C1 segment of cervical spinal cord (tissue), 14 donors: ENCODE measurements at places on chromosomes 12 and 14.

- no peak for DNase-seq
Measured at GRCh38 chr12:69070319-69071090, 137.5 kb upstream of the CPM start.

DNA sequence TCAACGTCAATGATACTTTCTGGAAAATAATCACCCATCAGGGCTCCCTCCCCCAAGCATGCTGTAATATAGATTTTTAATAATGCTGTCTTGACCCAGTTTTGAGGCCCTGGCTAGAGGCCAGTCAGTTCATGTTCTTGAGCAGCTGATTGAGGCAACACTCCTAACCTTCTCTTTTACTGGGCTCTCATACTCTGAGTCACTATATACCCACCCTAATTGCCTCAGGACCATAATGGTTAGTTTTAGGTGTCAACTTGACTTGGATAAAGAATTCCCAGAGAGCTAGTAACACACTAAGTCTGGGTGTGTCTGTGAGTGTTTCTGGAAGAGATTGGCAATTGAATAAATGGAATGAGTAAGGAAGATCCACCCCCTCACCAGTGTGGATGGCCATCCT is 527.0 kb upstream of the ATP2B1 start:
- DNase-seq: no peak

DNA sequence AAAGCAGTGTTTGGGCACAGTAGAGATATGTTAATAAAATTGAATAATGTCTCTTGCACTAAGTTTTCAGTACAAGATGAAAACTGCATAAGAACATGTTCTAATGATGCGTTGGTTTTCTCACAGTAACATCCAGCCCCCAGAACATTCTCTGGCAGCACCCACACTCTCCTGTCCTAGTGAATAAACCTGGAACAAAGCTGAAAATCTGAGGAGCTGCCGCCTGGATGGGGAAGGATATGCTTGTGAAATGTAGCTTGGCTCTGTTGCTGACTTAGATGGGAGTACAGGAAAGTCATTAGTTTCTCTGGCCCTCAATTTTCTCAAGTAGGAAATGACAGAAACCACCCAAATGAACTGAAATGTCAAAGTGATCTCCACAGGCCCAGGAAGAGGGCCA is 323.8 kb downstream of the APAF1 start:
- DNase-seq: no peak

DNA sequence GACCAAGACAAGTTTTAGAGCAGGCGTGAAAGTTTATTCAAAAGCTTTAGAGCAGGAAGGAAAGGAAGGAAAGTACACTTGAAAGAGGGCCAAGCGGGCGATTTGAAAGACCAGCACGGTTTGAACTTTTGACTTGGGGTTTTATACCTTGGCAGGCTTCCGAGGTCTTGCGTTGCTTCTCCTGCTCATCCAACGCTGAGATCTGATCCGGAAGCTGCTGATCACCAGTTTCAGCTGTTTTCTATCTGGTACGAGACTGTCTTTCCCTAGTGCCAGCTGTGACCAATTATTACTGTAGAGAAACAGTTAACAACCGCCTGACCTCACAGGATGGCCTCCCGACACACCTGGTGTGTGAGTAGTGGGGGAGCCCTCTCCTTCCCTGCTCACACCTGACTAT is 20.6 kb upstream of the SNRPF start:
- DNase-seq: no peak

DNA sequence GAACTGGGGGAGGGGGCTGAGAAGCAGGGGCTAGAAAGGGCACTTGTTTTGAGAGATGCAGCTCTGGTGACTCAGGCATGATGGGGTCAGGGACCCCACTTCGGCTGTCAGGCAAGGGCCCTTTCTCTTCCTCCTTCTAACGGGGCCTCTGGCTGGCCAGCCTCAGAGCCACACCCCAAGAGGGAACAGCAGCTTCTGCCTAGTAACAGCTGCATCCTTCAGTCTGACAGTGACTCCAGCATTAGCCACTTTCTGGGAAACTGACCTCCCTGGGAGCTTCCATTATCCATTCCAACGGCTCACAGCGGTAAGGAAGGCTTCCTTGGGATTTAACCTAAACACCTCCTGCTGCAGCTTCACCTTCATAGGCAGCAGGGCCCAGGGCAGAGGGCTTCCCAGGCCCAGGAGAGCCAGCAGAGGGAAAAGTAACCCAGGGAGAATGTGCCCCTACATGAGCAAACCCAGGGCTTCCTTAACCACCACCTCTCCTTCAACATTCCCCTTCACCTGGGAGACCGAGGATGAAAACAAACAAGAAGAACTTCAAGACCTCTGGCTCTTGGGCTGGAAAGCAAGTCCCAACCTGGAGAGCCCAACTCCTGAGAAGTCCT is 2.7 kb downstream of the NCKAP5L start:
- DNase-seq: no peak
